ENCODE measurements at places on chromosomes 3 and 15.

GRCh38 chr3:188812198-188812597 lies 359.6 kb upstream of the TPRG1 start:
- no peak for DNase-seq

DNA sequence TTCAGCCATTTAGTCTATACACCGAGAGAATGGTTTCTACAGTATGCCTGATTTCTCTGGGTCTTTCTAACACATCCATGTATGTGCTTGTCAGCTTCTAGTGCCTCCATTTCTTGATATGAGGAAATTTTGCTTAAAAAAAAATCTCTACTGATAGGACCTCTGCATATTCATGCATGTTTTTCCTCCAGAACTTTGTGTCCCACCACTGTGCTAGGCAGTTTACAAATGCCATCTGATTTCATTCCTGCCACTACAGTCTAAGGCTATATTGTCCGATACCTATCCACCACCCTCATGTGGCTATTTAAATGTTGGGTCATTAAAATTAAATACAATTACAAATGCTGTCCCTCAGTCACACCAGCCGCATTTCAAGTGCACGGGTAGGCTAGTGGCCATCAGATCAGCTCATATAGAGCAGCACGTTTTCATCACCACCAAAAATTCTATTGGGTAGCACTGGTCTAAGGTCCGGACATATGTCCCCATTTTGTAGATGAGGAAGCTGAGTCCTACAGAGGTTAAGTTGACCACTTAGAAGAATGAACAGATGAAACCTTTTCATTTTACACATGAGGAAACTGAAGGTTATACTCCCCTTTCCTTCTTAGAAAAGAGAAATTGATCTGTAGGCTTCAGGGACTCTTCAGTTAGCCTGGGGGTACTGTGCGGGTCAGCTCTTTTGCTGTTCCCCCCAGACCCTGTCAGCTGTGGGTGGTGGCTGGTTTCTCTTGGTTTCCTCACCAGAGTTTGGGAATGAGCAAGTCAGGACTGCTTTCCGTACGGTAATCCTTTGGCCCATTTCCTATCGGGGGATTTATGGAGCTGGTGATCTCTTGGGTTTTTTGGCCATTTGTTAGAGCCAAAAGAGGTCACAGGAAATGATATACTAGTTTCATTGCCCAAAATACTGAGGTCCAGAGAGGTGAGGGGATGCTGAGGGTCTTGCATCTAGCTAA lies 56.5 kb downstream of the SMAD3 start:
- DNase-seq, result no peak

- no peak for DNase-seq
Observed at GRCh38 chr3:130389743-130390478, 44.4 kb downstream of the COL6A5 start.

DNA sequence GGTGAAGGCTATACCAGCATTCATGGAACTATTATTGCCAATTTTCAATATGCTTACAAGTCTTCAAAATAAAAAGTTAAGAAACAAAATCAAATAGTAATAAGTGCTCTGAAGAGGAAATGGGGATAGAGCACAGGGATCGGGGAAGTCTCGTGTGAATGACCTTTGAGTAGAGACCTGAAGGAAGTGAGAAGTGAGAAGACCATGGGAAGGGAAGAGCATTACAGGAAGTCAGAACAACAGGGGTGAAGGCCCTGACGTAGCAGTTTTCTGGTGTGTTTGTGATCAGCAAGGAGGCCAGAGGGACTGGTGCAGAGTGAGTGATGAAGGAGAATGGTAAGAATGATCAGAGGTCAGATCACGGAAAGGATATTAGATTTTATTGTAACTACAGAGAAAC lies 48.1 kb downstream of the STAC start:
- DNase-seq, result no peak

GRCh38 chr3:156477323-156477722 lies 77.6 kb downstream of the SSR3 start:
- DNase-seq, result no peak

DNA sequence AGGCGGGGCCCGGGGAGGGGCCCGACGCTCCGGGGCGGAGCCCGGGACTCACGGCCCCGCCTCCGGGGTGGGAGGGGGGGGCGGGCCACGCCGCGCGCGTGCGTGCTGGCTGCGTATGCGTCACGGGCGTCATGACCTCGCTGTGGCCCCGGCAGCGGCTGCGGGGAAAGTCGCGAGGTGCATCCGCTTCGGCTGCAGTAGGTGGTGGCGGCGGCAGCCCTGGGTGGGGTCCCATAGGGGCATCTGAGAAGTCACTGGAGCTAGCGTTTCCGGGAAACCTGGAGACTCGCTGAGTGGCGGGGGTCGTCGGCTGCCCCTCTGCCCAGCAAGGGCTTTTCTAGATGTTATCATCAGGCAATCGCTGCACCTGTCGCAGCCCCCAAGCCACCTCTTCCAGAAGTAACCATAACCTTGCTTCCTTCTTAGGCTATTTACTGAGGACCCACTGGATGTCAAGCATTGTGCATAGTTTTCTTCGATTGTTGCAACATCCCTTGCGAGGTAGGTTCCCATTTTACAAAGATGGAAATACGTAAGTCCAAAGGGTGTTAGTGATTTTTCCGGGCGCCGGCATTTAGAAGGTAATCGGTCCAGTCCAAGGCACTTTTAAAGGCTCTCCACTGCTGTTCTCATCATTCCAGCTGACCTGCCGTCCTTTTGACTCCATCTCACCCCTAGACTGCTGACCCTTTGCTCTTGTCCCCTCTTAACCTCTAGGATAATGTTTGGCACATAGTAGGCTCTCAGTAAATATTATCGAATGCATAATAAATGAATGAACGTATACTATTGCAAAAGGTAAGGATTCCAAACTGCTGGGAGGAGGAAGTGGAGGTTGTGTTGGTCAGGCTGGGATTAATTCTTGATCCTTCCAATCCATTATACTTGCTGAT lies at the start of gene GDPGP1:
Gene GDPGP1, plus strand, starts transcription at position 114 of the 893 bp plus-strand sequence. CDS start 6,700 bp downstream, outside the sequence.
- DNase-seq, result no peak

DNA sequence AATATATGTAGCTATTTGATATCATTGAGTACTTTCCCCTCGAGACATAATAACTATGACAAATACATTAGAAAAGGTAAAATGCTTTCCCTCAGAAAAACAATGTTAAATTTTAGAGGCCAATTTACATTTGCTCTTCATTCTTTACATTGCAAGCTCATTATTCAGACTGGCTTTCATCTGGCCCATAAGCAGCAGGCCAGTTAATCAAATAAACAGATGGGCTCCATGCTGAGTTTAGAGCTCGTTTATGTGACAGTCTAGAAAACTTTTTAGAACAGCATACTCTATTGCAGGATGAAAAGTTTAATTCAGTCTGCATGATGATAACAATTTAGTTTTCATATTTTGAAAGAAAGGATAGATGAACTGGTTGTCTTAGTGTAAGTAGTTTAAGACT lies 150.6 kb downstream of the DUT start:
- no peak for DNase-seq

GRCh38 chr3:30245858-30246622 lies 360.4 kb upstream of the TGFBR2 start:
- no peak for DNase-seq

DNA sequence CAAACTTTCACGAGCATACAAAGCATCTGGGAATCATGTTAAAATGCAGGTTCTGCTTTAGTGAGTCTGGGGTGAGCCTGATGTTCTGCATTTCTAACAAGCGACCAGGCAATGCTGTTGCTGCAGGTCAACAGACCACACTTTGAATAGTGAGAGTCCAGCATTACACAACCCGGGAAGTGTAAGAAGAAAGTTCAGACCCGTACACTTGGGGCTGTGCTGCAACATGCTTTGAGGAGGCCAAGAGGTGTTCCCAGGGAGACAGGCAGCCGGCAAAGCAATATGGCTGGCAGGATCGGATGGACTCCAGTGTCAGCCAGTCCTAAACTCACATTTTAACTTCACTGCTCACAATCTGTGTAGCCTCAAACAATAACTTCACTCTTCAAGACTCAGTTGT lies 134.2 kb downstream of the LIPC start:
- DNase-seq, result no peak

GRCh38 chr3:124796477-124796876 lies 66.2 kb downstream of the UMPS start:
- DNase-seq, result no peak

DNA sequence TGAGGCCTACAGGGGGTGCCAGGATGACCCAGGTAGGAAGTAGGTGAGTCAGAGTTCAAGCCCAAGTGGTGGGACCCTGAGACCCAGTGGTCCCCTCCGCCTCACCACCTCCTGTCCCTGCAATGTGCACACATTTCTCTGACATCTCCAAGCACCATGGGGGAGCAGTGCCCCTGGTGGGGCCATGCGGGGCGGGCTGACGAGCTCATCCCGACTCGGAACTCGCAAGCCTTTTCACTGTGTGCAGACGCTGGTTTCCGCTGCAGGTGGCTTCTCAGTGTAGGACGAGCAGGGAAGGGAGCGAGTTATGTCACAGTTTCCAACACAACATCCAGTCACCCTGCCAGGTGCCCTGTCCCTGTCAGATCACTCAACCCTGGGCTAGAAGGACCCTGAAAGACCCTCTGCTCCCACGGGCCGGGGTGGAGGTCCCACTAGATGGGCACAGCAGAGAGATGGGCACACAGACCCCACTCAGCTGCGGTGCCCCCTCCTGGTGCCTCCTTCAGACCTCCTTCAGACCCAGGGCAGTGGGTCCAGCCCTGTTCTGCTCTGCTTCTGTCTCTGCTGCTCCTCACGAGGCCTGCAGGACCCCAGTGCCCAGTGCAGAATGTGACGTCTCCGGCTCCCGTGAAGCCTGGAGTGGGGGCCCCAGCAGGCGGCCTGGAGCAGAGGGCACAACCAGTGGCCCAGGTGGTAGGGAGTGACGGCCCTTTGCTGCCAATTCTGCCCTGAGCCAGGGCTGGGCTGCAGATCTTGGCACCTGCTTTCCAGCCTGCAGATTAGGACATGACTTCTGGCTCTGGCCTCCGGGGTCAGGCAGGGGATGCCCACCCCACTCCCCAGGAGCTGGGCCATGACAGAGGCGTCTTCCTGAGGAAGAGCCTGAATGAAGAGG lies 102.0 kb upstream of the RPL32 start:
- DNase-seq, result no peak

DNA sequence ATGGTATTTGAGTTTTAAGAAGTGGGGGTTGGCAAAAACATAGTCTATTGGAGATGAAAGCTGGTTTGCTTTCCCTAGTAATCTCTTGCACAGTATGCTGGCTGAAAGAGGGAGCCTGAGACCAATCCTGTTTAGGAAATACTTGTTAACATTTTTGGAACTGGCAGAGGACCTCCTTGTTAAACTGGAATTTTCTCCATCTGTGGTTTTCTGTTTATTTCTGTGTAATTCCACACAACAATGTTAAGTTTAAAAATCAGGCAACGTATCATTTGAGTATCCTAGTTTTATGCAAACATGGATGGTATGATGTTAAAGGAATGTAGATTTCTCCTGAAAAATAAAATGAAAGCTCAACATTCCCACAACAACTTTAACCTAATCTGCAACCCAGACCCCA lies 536.0 kb upstream of the TBL1XR1 start:
- no peak for DNase-seq

GRCh38 chr15:87653646-87654045 lies 602.9 kb downstream of the NTRK3 start:
- DNase-seq, result no peak

- no peak for DNase-seq
Observed at GRCh38 chr3:53156368-53156834, 4.6 kb upstream of the PRKCD start.

DNA sequence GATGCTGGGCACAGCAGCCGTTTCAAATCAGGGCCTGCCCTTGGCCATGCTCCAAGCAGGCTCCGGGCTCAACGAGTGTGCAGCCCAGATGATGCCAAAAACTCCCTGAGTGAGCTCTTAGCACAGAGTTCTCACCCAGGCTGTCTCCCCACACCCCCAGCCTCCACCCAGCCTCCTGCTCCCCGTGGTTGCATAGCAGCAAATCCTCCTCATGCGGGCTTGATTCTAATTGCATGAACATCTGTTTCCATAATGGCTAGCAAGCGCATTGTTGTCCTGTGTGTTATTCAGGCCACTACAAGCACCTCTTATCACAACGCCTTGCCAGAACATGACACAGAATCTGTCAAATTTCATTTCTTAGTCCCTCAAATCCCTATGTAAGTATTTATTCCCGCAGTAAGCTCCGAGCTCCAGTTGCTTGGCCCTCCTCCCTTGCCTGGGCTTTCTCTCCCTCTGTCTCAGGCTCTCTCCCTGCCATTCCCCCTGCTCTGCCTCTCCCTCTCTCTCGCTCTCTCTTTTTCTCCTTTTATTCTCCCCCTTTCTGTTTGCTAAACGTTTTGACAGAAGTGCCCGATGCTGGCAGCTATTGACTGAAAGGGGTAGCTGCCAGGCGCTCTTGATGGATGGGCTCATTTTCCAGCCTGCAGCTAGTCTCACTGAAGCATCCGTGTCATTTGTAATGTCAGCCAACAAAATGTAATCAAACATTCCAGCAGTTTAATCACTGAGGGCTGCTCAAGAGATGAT lies 306.5 kb downstream of the IL20RB start:
- DNase-seq, result no peak

DNA sequence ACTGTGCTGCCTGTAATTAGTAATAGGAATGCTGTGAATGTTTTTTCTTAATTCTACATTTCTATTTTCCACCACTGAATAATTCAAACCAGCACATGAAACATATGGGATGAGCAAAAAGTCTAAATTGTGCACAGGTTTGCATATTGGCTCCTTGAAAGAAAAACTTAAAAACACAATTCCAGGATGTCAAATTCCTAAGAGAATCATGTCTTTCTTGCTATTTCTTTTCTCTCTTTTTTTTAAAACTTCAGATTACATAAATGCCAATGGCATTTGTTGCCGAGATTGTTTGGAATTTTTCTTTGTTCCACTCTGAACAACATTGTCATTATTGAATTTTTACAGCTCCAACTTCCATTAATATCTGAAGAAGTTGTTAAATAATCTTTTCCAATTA lies 60.8 kb downstream of the VGLL3 start:
- no peak for DNase-seq

DNA sequence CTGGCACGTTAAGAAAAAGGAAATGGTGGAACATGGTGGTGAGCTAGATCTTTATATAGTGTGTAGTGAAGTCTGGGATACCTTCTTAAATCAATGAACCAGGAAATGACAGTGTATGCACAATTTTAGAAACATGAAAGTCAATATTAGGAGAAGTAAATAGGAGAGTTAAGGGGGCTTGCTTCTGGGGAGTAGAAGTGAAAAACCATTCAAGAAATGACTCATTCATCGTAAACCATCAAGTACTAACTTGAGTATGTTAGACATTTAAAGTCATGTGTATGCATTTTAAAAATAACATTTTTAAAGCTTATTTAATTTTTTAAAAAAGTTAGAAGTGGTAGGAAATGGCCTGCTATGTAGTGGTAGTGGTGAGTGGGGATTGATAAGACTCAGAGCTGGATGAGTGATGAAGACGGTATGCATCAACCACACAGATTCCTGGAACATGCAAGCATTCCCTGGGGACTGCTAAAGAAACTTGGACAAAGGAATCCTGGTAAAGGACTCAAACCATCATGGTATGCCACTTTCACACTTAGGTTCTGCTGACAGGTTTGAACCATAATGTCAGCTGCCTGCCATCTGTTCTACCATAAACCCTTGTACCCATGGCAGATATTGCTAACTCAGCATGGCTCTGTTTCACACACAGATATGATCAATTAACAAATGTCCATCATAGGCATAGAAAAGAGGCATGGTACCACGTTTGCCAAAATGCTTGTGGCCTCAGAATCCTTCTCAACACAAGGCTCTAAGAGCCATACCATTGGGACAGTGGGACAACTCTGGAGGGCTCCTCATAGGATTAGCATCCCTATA lies 28.9 kb upstream of the MITF start:
- no peak for DNase-seq

GRCh38 chr15:88048237-88048636 lies 208.3 kb downstream of the NTRK3 start:
- no peak for DNase-seq

Measured in T-helper 9 cell (primary cell).